ENCODE measurements at places on chromosomes 13 and 19.

GRCh38 chr13:35675651-35676050 is 199.2 kb upstream of the MAB21L1 start:
- DNase-seq, result no peak

- peak; percentile 95 for DNase-seq
Measured at GRCh38 chr13:30465593-30466357, at the start of gene HMGB1. Gene HMGB1, minus strand, starts transcription at chr13:30465936. Its CDS starts 2,256 bp downstream, at chr13:30463680.

DNA sequence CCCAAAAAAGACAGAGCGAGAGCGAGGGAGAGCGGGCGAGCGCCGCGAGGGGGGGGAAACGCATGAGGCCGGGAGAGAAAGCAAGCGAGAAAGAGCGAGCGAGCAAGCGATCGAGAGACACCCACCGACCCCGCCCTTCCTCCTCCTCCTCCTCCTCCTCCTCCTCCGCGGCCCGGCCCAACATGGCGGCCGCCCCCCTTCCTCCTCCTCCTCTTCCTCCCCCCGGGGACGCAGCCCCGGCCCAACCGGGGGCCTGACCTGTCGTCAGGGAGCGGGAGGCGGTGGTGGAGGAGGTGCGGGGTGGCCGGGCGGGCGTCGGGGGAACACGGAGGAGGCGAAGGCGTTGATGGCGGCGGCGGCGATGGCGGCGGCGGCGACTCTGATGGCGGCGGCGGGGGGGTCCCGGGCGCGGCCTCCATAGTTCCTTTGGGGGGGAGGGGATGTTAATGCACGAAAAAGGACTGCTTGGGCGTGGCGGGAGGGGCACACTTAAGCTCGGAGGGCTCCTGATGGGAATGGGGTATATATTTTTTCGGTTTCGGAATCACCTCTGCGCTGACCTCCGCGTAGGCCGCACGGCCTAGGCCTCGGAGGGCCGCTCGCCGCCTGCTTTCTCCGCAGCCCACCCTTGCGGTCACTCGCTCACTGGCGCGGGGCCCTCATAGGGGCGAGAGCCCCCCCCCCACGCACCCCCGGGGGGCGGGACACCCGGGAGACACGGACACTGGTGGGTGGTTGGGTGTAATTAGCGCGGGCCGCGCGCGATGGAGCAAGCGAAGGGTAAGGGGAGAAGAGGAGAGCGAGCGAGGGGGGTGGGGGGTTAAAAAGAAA is 1.2 kb downstream of the ZC3H4 start:
- DNase-seq, result peak; percentile 95

- DNase-seq, result no peak
Measured at GRCh38 chr13:105972811-105973590, 562.5 kb downstream of the EFNB2 start.

- peak; percentile 88 for DNase-seq
Measured at GRCh38 chr19:46704379-46705076, 12.4 kb downstream of the PRKD2 start.

GRCh38 chr19:56119582-56119978 is 1.5 kb downstream of the ZNF787 start:
- DNase-seq, result no peak

GRCh38 chr19:21576481-21576880 is 71.1 kb downstream of the ZNF429 start:
- DNase-seq, result no peak

DNA sequence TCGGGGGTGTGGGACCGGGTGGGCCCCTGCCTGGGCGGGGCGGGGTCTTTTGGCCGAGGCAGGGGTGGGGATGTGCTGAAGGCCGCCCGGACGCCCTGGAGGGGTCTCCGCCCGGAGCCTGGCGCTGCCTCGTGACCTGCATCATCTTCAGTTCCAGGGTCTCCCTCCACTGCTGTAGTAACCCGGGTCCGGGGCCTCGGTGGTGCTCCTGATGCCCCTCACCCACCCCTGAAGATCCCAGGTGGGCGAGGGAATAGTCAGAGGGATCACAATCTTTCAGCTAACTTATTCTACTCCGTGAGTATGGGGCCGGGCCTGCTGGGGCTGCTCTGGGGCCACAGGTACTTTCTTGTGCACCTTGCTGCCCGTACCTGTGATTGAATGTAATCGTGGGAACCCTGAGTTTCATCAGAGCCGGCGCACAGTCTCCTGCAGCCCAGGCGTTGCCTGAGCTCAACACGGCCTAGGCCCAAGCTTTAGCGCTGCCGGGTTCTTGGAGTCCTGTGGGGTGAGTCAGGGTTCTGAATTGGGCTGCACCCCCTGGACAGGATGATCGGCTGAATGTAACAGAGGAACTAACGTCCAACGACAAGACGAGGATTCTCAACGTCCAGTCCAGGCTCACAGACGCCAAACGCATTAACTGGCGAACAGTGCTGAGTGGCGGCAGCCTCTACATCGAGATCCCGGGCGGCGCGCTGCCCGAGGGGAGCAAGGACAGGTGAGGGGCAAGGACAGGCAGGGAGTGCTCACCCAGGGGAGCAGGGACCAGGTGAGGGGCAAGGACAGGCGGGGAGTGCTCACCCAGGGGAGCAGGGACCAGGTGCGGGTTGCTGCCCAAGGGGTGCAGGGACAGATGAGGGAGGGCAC is 10.5 kb downstream of the PEAK3 start:
- DNase-seq, result no peak

GRCh38 chr19:18590273-18591272 is 2.0 kb downstream of the REX1BD start:
- DNase-seq, result peak; percentile 52

GRCh38 chr19:29487432-29487831 is 38.4 kb upstream of the VSTM2B start:
- no peak for DNase-seq

GRCh38 chr13:85724546-85725432 is 74.4 kb downstream of the SLITRK6 start:
- no peak for DNase-seq

DNA sequence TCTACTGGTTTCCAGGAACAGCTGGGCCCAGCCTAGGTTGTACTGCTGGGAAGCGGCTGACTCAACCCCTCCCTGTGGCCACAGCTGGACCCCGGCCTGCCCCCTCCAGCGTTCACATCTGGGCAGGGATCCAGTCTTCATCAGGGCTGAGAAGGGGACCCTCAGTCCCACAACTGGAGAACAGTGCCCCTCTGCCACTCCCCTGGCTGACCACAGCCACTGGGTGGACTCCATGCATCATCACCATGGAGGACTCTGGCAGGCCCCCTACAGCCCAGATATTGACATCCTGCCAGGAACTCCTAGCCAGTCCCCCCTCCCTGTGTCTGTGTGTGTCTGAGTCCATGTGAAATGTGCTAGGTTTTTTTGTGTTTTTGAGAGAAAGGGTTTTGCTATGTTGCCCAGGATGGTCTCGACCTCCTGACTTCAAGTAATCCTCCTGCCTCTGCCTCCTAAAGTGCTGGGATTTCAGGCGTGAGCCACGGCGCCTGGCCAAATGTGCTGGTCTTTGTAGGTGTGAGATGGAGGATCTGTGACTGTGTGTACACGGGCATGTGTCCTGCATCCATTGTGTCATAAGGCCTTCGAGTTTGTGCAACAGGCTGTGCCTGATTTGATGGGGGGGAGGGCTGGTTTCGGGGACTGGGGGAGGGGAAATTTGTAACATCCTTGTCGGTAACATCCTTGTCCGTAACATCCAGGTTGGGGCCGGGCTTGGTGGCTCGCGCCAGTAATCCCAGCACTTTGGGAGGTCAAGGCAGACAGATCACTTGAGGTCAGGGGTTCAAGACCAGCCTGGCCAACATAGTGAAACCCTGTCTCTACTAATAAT is 4.0 kb upstream of the HOOK2 start:
- no peak for DNase-seq

Measured in CD4-positive, alpha-beta T cell treated with Interleukin-6 for 4 hours (primary cell).